ENCODE measurements at places on chromosomes 13 and 19. TPM values are rescaled to one million over a fixed set of nuclear protein-coding genes. Genes with fewer than 3 reads are reported as not detected.

LYL1 gene
- total RNA-seq, result 1.5 TPM

LHFPL6 gene
- 2.8 TPM for total RNA-seq

DNA sequence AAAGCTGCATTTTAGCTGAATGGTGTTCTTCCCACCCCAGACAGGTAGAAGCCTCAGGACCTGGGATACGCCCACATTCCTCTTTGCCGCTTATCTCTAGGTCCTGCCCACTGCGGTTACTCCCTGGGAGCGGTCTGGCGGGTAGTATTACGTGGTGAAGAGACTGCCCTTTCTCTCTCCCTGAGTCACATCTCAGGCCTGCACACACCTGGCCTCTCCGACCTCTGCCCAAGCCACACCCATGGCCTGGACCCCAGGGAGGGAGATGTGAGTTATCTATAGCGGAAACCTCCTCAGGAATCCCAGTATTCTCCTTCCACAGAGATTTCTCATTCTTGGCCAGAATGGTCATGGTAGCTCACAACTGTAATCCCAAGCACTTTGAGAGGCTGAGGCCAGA is 17.3 kb downstream of the RHPN2 start:
- DNase-seq, result no peak

DNA sequence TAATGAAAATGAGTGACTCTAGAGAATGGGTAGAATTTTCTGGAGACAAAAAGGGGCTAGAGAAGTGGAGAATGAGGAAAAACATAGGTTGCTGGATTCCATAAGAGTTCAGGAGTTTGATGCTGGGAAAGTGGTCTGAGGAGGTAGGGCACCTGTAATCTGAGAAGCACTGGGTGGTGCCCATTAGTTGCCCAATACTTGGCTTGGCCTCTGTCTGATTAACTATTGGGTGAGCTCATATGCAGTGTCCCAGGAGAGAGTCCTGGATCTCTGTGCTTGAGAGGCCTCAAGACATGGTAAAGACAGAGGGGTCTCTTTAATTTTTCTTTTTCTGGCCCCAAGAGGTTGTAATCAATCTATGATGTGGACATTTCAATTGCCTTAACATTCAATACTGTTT is 390.1 kb downstream of the TDRD3 start:
- no peak for DNase-seq

DNA sequence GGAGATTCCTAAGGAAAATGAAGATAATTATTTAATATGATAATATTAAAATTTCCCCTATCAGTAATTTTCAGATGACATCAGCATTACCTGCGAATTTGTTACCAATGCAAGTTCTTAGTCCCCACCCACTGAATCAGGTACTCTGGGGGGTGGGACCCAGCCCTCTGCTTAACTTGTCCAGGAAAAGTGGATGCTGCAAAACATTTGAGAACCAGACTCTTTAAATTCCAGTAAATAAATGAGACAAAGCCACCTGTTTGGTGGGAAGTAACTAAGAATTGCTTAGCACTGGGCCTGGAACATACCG is 495 bp upstream of the ZNF599 start:
- no peak for DNase-seq

- DNase-seq, result no peak
Measured at GRCh38 chr19:9789066-9789465, 20.5 kb upstream of the ZNF846 start.
